ENCODE measurements at places on chromosomes 5 and 9.

DNA sequence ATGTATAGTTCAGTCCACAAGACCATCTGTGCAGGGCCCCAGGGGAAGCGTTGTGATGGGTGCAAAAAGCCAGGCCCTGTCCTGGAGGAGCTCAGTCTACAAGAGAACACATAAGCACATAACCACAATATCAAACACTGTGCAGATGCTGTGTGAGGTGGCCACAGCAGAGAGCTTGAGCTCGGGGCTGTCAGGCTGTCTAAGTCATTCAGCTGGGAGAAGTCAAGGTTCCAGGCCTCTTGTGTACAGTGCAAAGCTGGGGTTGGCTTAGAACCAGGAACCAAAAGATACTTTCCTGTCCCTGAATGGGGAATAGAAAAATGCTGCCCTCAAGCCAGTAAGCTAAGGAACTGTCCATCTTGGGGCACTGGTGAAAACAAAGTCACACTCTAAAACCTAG, 75.0 kb downstream of the PRDM6 start:
- no peak for DNase-seq

DNA sequence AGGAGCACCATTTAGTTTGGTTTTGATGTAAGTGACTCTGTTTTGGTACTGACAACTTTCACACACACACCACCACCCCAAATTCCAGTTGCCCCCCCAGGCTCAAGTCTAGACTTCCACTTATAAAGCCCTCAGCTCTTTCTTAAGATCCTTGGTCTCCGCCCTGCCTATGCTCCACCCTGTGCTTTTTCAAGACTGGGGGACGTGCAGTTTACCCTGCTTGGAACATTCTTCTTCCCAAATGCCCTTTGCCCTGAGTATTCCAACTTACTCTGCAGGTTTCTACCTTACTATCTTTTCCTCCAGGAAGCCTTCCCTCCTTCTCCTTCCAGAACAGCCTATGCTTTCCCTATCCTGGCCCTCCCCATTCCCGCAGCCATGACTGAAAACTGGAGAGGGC, 1.5 kb upstream of the TRIM14 start:
- DNase-seq, result no peak

DNA sequence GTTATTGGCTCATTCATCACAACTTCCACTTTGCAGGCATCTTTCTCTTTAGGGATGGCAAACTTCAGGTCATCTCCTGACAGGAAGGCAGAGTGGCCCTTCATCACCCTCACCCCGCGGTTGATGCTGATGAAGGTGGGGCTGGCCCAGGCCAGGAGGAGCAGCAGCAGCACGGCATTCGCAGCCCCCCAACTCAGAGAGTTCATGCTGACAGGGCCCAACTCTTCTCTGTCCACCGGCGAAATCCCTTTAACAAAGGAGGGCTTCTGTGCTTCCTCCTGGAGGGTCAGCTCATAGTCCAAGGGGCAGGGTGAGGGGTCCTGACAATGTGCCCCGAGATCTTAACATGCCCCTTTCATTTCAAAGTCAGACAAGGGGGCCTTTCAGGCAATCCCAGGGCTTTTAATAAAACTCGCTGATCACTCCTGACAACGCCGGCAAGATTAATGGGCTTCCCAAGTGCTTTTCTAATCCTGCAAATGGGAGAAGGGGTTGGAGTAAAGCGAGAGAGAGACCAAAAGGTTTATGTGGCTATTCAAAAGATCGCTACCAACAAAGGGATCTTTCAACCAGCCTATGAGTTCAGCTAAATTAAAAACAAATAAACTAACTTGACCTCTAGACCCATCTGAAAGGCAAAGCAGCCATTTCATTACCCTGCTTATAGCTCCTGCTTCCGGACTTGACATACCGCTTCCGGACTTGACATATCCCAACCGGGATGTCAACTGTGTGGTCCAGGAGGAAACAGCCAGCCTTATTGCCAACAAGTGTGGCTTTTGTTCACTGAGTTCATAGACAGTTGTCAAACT, 41.2 kb downstream of the FREM1 start:
- no peak for DNase-seq

- no peak for DNase-seq
These were observed 511.7 kb downstream of the BNC2 start for GRCh38 chr9:16358751-16359150.

GRCh38 chr5:146076028-146076427, 29.3 kb downstream of the PLAC8L1 start:
- DNase-seq, result no peak

DNA sequence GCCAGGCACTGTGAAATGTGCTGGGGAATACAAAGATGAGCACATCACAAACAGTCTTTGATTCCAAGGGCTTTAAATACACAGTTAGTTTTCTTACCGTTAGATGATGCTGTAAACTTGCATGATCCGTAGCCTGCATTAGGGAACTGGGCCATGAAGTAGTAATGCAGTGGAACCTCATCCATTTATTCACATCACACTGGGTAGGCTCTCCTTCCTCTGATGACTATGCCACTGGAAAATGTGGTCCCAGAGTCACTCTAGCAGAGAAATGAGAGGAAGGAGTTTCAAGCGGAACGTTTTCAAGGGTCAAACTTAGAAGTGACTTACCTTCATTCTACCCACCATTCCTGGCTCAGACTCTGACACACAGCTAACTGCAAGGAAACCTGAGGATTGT, 26.4 kb downstream of the ZFAND5 start:
- no peak for DNase-seq

GRCh38 chr9:13992138-13993088, 321.5 kb downstream of the NFIB start:
- no peak for DNase-seq

Data from stimulated activated CD4-positive, alpha-beta T cell treated with anti-CD3 and anti-CD28 coated beads, Interleukin-15, amount 100 ng/mL, for 24 hours (primary cell).